Stimulated activated CD8-positive, alpha-beta memory T cell treated with anti-CD3 and anti-CD28 coated beads, Interleukin-7, amount 100 ng/mL, for 1 hour (primary cell): ENCODE measurements at places on chromosomes 7 and 10.
A peak's percentile ranks its signal among the peaks of the same experiment; 100 is the strongest.

GRCh38 chr7:148212731-148213130 lies 377.8 kb upstream of the C7orf33 start:
- DNase-seq, result no peak

DNA sequence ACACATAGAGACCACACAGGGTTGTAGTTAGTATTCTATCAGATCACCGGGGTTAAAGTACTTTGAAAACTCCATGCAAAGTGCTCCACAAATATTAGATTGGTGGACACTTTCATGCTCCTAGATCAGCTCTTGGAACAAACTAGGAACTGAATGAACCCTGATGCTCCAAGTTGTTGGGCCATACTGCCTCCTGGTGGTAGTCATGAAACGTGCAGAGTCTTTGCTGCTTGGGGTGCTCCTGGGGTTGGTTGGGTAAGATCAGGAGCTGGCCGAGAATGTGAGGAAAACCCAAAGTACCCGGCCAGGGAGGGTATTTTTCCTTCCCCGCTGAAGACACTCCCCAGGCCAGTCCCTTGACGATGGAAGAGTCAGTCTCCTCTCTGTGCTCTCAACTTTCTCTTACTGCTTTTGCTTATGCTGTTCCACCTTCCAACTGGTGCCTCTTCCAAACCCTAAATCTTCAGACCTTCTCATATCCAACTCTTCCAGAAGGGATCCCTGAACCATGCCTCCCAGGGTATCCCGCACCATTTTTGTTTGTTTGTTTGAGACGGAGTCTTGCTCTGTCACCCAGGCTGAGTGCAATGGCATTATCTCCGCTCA lies 918 bp upstream of the RPEL1 start:
- peak; percentile 25 for DNase-seq

DNA sequence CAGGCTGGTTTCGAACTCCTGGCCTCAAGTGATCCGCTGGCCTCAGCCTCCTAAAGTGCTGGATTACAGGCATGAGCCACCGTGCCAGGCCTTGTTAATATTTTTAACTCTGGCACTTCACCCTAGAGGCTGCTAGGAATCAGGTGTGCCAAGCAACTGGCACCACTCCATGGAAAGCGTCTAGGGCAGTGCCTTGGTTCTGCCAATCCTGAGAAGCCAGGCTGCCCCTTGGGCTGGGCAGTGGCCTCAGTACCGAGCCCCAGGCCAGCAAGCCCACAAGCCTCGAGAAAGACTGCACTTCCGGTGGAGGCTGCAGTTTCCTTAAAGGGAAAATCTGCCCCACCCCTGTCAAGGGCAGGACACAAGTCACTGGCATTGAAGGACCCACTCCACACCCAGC lies 11.3 kb downstream of the ALKBH4 start:
- DNase-seq, result no peak

DNA sequence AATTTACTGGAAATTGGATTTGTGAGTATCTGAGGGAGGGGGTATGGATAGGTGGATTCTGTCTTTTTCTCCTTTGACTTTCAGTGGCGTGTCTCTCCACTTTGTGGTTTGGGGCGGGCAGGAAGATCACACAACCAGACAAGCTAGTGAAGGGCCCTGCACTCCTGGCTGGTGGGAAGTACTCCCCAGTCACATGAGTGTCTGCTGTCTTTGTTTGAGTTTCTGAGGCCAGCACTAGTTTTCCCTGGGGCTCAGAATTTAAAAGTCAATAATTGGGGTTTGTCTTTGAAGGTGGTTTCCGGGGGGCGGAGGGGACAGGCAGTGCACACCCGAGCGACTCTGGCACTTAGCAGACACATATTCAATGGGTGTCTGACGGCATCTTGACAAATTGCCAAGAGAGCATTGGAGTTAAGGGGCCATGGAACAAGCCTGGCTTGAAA lies 120.1 kb downstream of the WDFY4 start:
- DNase-seq, result no peak

DNA sequence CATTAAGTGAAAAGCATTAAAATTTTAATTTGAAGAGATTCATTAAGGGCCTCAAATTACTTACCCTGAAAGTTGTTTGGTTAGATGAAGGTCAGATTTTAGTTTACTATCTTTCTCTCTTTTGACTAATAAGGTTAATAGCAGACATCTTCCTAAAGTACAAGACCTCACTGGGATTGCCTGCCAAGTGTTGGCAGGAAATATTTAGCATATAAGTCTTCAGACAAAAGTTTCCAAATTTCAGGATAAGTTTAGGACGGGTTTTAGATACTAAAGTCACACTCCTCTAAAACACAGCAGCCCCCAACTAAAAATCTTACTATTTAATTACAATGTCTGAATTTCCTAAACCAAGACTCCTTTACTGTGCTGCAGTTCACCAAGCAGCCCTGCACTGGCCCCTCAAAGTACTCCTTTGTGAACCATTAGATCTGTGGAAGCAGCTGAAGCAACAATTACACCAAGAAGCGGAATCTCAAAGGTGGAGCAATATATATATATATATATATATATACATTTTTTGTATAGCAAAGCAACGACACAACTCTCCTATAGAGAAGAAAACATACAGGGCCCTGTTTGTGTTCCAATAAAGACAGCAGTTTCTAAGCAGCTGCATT lies 91.2 kb upstream of the KCNIP2 start:
- DNase-seq, result no peak

GRCh38 chr7:2608921-2609411 lies 22.8 kb upstream of the TTYH3 start:
- no peak for DNase-seq

DNA sequence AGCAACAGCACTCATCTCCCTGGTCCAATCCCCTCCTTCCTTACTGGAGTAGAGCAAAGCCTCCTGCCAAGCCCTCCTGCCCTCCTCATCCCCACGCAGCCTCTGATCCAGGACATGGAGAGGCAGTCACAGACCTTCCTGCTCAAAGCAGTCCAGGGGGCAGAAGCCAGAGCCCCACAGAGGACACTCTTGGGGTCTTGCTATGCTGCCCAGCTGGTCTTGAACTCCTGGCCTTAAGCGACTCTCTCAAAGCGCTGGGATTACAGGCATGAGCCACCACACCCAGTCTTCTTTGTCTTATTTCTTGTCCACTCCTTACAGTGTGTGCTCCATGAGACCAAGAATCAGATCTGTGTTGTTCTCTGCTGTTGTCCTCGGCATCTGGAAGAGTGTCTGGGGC lies 26.6 kb upstream of the MNX1 start:
- no peak for DNase-seq

GRCh38 chr10:71774916-71775702 lies 1.8 kb upstream of the VSIR start:
- no peak for DNase-seq
